Sciatic nerve (tissue), 2 donors: ENCODE measurements at places on chromosomes 11 and 22.
A peak's percentile ranks its signal among the peaks of the same experiment; 100 is the strongest.

GRCh38 chr11:117009905-117010605, 88.2 kb downstream of the SIK3 start:
- DNase-seq, result no peak

GRCh38 chr11:115636753-115637527, 132.7 kb upstream of the CADM1 start:
- DNase-seq, result no peak

GRCh38 chr11:43359422-43359818, 700 bp downstream of the TTC17 start:
- no peak for DNase-seq

DNA sequence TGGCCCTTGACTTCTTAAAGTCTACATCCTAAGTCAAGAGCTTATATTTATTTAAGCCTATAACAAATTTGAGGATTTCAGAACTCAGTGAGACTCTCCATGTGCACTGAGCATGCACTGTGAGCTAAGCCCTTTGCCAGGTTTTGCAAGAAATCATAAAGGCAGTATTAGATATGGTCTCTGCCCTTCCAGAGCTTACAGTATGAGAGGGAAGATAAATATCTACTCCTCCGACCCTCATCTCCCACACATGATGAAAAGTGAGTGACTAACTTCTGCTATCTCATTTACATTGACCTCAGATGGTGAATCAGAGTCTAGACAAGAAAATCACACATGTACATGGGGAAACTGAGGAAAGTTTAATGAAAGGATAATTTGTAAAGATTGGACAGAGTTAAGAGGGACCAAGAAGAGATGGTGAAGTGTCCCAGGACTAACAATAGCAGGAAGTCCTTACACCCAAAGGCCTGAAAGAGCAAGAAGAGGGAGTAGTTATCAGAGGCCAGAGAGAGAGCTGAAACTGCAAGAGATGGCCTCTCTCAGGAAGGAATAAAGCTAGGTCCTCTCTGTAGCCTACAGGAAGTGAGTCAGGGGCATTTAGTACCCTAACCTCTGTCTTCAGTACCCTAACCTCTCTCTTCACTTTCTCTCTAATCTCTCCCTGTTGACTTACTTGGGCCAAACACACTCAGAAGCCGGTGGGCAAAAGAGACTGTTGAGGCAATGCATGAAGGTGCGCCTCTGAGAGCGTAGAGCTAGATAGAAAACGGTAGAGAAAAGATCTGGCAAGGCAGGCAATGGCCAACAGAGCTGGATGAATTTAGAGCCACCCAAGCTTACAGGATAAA, 23.0 kb upstream of the BLID start:
- no peak for DNase-seq

GRCh38 chr11:61053191-61053590, 49.1 kb upstream of the CD5 start:
- peak; percentile 15 for DNase-seq
